ENCODE measurements at places on chromosomes 2 and 18.
A peak's percentile ranks its signal among the peaks of the same experiment; 100 is the strongest.

DNA sequence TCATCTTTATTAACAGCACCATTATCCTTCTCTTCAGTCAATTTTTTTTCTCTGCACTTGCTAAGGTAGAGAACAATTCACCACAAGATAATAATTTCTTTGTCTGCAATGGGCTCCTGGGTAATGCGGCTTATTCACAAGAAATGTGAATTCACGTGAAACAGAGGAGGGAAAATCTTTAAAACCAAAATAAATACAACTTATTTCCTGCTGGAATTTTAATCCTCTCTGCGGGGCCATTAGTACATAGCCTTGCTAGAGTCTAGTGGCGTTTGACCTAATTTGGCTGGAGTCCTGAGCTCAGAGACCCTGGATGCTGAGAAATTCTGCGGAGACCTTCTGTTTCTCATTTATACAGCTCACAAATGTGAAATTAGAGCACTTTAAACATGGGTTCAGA is 319.3 kb upstream of the MMADHC start:
- DNase-seq, result no peak

- no peak for DNase-seq
These were observed 23.3 kb downstream of the SPTBN1 start for GRCh38 chr2:54479424-54479823.

DNA sequence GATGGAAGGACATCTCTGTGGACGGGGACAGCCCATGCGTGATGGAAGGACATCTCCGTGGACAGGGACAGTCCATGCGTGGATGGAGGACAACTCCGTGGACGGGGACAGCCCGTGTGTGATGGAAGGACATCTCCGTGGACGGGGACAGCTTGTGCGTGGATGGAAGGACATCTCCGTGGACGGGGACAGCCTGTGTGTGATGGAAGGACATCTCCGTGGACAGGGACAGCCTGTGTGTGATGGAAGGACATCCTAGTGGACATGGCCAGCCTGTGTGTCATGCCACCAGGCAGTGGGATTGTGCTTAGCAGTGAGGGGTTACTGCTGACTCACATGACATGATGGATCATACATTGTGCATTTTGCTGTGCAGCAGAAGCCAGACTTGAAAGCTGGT is 30.0 kb upstream of the NFATC1 start:
- no peak for DNase-seq

DNA sequence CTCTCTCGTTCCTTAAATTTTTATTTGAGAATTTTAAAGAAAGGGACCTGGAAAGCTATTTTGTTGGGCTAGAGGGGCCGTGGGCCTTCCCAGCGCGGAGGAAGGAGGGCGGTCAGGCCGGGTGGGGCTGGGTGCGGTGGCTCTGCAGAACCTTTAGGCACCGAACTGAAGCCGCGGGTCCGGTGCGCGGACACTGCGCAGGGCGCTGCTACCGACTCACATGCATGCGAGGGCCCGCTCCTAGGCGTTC is 1.6 kb upstream of the TWIST2 start:
- no peak for DNase-seq

DNA sequence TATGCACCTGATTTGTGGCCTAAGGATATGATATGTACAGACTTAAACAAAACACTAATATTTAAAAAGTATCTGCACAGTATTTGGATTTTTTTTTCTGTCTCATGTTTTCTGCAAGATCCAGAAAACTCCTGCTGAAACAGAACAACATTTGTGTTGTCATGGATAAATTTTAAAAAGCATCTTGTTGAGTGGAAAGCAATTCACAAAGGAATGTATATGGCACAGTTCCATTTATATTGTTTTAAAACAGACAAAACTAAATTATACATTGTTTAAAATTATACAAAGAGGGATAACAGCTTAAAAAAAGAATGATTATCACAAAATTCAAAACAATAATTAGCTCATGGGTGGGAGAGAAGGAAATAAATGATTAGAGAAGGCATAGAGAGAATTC is 193.5 kb downstream of the PPP1R1C start:
- no peak for DNase-seq

GRCh38 chr18:42860011-42860410 is 255.5 kb downstream of the RIT2 start:
- DNase-seq, result no peak

GRCh38 chr2:11698009-11698922 is 28.3 kb upstream of the NTSR2 start:
- DNase-seq, result peak; percentile 75

DNA sequence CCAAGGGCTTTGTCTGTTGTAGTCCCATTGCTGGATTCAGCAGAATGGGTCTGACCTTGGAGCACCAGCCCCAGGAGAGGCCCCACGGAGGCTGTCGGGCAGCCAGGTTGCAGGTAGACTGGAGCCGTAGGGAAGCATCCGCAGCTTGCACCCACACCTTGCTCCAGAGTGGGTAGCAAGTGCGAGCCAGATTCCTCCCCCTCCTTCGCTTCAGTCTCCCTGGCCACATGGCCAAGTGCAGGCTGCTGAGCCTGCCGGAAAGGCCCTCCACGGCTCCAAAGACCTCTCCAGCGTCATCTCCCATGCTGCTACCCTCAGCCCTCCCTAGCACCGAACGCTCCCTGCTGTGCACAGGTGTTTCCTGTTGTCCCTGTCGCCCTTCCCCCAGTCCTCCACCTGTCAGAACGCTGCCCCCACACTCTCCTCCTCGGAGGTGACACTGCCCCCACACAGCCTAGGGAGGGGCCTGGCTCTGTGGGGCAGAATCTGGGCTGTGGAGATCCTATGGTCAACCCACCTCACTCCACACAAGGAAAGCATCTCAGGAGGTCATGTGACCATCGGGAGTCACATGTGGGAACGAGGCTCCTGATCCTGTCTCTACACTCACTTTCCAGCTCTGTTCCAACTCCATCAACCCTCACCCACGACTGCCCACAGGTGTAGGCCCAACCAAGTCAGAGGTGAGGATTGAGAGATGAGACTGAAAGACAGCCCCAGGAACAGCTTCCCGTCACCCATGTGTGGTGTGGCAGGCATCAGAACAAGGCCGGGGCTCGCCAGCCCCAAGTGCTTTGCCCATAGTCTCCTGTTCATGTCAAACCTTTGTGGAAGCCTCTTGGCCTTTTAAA is 8.3 kb downstream of the KCNF1 start:
- DNase-seq, result no peak

GRCh38 chr2:187461294-187462261 is 13.5 kb upstream of the CALCRL start:
- DNase-seq, result peak; percentile 58

GRCh38 chr2:238237431-238238135 is 2.3 kb downstream of the HES6 start:
- peak; percentile 37 for DNase-seq

DNA sequence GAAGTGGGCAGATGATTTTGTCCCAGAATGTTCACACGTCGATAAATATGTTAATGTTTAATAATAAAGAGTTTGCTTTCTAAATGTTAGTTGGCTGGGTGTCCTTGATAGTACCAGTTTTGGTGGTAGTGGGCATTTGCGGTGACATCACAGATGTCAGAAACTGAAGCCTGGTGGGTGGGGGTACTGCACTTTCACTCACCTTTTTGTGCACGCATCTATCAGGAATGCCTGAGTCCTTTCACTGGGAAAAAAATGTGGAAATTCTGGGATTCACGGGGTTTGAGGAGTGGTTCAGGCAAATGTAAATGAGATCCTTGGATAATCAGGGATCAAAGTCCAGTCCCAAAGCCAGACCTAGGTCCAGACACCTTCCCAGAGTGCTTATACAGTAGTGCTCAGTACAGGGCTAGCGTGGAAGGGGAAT is 3.2 kb downstream of the EPAS1 start:
- no peak for DNase-seq
